ENCODE measurements at places on chromosomes 1 and 21.

- DNase-seq, result no peak
Observed at GRCh38 chr21:28734522-28735175, 258.0 kb downstream of the LTN1 start.

- DNase-seq, result no peak
Observed at GRCh38 chr1:44646261-44647110, 27.8 kb downstream of the TMEM53 start.

DNA sequence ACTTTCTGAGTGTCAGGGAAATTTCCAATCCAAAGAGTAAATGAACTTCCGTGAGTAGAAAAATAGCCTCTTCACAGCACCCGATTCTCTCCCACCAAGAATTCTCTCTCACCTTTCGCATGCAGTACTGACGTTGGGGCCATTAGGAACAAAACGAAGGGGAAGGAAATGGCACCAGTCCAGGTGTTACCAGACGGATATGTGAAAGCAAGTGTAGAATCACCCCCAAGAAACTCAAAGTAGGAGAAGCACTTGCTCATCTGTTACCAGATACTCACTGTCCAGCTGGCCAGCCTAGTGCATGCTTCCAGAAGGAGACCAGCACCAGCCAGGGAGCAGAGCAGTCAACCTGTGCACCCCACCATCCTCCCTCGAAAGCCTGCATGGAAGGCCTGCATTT is 55.1 kb downstream of the ITPKB start:
- DNase-seq, result no peak

DNA sequence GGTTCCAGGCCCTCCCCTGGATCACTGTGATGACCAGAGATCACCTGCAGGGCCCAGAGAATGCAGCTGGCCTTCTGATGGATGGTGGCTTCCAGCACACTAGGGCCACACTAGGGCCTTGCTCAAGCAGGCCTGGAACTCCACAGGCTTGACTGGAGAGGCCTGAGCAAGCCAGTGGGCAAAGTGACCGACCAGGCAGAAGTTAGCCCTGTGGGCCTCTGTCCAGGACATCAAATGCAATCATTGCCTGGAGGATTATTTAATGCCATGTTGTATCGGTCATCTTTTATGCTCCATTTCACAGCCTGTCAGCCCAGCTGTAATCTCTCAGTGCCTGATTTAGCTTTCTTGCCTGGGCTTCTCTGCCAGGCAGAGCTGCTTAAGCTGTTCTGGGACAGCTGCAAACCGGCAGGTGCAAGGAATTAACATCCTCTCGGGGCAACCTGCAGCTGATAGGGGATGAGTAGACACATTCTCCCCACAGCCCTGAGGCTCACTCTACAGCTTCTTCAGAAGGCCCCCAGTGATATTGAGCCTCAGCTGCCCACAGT is 17.7 kb downstream of the NENF start:
- no peak for DNase-seq

- no peak for DNase-seq
Observed at GRCh38 chr1:981955-982558, at the start of gene PERM1. PERM1 (minus strand) TSS chr1:982093; CDS start chr1:981029, 1,064 bp downstream.

- DNase-seq, result peak; percentile 84
Observed at GRCh38 chr1:240719953-240720700, 108.2 kb upstream of the GREM2 start.

DNA sequence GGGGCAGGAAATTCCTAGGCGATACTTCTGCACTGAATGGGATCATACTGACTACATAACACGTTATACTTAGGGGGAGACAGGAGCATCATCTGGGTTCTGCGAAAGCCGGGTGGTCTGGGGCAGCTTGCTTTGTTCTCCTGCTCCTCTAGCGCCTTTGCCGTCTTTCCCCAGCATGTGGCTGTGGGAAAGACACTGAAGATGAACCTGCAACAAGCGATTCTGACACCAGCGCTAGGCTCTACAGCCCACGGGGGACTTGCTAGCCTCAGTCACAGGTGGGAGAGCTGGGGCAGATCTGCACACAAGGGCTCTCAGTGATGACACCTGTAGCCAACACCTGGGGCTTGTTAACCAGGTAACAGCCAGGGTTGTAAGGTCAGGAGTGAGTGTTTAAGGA is 51.8 kb downstream of the CD46 start:
- DNase-seq, result no peak

DNA sequence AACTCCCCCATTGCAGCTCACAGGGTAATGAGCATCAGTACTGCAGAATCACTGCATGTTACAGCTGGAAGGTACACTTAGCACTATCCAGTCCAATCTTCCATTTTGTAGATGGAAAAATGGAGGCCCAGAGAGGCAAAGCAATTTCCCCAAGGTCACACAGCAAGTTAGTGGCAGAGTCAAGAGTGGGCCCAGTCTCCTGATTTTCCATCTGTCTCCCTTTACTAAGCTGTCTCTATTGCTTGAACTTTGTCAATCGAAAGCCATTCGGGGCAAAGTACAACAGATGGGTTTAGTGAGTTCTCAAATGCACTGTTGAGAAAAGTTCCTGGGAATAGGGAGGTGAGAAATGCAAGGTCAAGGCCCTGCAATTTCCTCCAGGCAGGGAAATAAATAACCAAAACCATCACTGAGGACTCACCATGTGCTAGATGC is 50.4 kb upstream of the IFFO2 start:
- DNase-seq, result no peak

GRCh38 chr1:209375097-209375496 is 208.4 kb upstream of the CAMK1G start:
- DNase-seq, result no peak

DNA sequence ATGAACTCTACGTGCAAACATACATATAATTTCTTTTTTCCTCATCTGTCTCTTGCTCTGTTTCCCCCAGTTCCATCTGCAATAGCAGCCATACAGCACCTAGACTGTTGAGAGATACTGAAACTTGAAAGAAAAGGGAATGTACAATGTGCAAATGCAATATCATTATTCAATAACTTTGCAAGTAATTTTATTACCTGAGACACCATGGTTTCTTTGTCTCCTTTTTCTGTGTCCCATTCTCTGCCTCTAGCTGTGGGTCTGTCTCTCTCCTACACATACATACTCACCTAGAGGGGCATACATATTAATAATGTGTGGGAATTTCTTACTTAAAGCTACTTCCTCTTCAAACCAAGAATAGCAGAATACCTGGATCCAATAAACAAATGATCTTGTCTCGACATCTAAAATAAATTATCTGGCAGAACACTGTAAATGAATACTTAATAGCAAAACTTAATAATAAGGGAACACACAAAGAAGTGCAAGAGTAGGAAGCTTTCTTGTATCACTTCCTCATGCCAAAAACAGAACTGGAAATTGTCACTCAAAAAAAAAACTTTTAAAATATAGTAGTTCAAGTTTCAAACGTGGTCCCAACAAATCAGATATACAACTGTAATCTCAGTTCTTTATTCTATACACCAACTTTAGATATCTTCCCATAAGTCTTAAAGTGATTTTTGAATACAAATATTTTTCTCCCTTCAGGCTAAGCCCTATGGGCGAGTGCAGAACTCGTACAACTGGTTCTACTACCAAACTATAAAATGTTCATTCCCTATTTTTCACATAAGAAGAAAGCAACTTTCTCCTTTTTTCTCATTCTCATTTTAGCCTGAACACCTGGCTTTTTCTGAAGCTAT is 194.6 kb downstream of the NRIP1 start:
- no peak for DNase-seq

- DNase-seq, result no peak
Observed at GRCh38 chr21:36816561-36817130, 117.7 kb downstream of the SIM2 start.

- no peak for DNase-seq
Observed at GRCh38 chr1:66542811-66543767, 9.1 kb downstream of the SGIP1 start.

- DNase-seq, result peak; percentile 20
Observed at GRCh38 chr1:161227196-161227871, 1.5 kb downstream of the TOMM40L start.

GRCh38 chr1:64584479-64584878 is 114.5 kb downstream of the CACHD1 start:
- no peak for DNase-seq

DNA sequence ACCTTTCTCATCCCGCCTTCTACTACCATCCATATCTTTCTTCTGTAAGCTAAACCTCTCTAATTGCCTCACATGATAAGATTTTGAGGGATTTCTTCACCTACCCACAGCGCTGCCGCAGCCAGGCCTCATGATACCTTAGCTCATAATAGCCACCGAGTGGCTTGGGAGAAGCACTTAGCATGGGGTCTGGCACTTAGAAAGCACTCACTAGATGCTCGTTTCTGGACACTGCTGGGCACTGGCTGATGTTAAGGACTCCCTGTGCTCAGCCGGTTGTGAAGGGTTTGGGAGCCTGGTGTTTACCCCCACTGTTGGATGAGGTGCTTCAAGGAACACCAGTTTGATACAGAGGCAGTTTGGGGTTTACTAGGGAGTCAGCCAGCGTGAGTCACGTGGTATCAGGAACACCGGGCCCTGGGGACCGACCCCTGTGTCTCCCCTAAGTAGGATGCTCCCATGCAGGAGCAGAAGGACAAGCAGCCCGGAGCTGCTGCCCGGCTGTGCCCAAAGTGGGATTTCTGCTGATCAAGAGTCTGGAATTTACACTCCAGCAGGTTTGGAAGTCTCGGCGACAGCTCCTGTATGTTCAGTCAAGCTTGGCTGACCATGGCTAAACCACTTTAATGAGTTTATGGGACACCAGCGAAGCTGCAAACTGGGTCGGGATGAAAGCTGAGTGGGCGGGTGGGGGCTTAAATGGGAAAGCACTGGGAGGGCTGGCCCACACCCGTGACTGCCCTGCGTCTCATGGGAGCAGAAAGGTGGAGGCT is 63.3 kb downstream of the GALNT2 start:
- DNase-seq, result no peak

DNA sequence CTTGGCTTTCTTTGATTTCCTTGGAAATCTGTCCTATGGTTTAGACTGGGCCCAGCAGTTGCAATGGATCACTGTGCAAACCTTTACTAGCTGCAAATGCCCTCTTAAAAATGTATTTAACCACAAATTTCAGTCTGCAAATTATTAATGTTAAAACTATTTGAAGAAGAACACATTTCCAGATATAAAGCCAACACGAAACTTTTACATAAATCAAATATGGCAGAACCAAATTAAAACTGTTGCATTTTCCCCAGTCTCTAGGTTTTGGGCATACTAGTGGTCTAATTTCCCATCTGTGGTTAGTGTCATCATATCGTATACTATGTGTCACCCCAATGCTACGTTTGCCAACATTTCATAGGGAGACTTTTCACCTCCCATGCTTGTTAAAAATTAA is 52.3 kb downstream of the HMCN1 start:
- DNase-seq, result peak; percentile 89

- no peak for DNase-seq
Observed at GRCh38 chr1:6488602-6489382, 2.7 kb downstream of the PLEKHG5 start.

DNA sequence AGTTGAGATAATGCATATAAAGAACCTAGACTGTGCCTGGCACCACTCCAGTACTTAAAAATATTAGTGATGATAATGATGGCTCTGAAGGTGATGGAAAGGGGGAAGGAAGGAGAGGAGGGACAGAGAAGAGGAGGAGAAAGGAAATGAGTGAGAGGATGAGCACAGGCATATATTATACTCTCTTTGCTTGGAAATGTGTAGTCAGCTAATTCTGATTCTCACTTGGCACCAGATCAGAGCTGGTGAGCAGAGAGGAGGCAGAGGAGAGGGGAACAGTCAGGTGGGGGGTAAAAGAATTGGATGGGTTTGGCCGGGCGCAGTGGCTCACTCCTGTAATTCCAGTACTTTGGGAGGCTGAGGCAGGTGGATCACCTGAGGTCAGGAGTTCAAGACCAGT is 24.3 kb upstream of the MYOC start:
- DNase-seq, result no peak

- no peak for DNase-seq
Observed at GRCh38 chr1:224182057-224182865, 779 bp upstream of the DEGS1 start.

GRCh38 chr21:17818186-17819113 is 706 bp downstream of the C21orf91 start:
- DNase-seq, result no peak

DNA sequence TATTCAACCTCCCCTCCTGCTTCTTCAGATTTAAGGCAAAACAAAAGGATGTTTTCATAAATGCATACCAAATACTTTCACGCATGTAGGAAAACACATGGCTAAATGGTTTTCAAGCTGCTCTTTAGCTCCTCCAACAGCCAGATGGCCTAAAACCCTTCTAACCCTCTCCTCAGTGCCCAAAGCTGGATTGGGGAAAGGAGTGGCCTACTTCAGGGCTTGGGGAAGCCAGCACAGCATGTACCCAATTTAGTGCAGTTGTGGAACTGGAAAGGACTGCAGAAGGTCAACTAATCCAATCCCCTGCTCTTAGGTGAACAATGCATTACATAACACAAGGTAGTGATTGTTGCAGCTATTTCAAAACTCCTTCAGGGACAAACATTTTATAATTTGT is 9.3 kb downstream of the F5 start:
- DNase-seq, result no peak

DNA sequence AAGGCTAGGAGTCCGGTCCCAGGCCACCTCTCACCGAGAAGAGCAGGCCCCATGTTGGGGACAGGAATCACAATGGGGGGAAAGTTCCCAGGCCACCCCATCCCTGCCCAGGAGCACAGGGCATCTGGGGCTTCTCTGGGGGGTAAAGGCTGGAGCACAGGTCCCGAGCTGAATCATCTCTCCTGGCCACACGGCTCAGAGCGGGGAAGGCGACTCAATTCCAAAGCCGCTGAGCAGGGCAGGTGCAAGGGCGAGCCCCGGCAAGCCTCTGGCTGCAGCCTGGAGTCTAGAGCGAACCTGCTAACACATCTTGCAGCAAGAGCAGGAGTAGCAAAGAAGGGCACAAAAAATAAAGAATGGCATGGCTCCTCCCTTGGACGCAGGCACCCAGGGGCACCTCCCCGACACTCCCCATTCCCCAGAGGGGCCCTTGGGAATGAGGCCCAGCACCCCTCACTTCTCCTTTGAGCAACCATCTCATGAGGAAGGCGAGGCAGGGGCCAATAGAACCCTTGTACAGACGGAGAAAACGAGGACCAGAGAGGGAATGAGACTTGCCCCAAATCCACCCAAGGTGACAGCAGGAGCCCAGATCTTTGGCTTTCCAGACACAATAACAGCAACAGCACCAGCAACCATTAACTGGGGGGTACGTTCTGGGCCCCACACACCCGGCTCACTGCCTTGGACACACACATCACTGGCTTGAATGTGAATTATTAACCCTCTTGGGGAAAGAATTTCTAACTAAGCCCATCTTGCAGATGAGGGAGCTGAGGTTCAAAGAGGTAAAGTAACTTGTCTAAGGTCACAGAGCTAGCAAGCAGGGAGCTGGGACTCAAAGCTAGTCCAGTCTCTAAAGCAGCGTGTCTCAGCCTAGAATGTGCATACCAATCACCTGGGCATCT is 20.7 kb upstream of the ALDH4A1 start:
- no peak for DNase-seq

- DNase-seq, result no peak
Observed at GRCh38 chr1:235073331-235073967, 55.2 kb downstream of the TOMM20 start.

GRCh38 chr1:108600504-108600903 is 40.6 kb downstream of the EEIG2 start:
- no peak for DNase-seq

All from fibroblast of skin of left biceps (primary cell).